ENCODE measurements at places on chromosomes 13 and 19. TPM values are rescaled to one million over a fixed set of nuclear protein-coding genes. Genes with fewer than 3 reads are reported as not detected.

CAMSAP3 gene
- total RNA-seq: 15.1 TPM

DCUN1D2 gene
- 10.4 TPM for total RNA-seq

GPR18 gene
- total RNA-seq: not detected

KLK1 gene
- total RNA-seq: 3.9 TPM

METTL21C gene
- total RNA-seq: not detected

KRTDAP gene
- 1.6 TPM for total RNA-seq
